ENCODE measurements at places on chromosomes 5 and 9.

DNA sequence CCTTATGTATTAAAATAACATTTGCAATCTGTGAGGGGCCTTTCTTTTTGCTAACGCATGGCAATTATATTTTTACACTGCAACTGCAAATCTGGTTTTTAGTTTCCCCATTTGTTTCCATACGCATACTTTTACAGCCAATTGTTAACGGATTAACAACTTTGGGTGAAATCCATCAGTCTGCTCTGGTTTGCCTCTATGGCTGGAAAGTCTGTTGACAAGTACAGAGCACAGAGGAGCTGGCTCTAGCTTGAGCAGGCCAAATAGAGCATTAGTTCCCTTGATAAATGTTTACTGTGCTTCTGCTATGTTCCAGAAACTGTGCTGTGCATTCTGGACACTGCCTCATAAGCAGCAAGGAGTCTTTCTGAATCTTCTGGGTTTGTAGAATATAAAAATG, 400.4 kb upstream of the KIF2A start:
- no peak for DNase-seq

DNA sequence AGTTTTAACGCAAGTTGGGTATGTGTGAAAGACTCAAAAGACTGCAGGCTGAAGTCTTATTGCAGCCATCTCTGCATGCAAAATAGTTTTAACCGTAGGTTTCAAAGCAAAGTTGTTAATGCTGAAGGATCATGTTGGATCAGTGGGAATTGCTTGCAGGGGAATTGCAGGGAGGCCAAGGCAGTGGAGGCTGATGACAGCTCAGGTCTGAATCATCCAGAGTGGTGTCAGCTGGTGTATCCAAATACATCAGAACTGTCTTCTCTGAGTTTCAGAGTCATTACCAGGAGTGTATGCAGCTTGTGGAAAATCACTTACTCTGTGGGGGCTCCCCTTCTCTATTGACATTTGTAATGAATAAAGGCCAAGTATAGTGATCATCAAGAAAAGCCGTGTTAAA, 435.7 kb downstream of the SH3GL2 start:
- DNase-seq, result no peak

GRCh38 chr5:116388564-116389258, 185.9 kb downstream of the SEMA6A start:
- no peak for DNase-seq

GRCh38 chr5:151141535-151141934, 16.0 kb downstream of the ANXA6 start:
- no peak for DNase-seq

DNA sequence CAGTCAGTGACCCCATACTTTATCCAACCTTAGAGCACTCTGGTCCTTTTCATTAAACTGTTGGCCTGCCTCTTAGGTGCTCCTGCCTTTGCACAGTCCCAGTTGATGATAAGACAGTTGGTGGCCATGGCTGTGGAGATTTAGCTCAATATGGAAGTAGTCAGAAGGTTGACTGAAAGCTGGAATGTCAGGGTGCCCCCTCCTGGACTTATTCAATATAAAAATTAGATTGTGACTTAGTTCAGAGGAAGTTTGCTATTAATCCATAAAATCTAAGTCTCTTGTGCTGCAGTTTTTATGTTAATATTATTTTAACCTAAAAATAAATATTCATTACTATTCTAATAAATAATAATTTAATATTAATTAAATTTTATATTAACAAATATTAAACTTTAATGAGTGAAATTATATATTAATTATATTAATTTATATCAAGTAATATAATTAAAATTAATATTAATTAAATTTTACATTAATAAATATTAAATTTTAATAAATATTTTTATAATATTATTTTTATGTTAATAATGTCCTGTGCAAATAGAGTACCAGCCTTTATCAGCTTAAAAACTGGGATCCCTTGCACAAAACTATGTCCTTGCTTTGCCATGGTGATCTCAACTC, 77.7 kb upstream of the ADAMTSL1 start:
- no peak for DNase-seq

DNA sequence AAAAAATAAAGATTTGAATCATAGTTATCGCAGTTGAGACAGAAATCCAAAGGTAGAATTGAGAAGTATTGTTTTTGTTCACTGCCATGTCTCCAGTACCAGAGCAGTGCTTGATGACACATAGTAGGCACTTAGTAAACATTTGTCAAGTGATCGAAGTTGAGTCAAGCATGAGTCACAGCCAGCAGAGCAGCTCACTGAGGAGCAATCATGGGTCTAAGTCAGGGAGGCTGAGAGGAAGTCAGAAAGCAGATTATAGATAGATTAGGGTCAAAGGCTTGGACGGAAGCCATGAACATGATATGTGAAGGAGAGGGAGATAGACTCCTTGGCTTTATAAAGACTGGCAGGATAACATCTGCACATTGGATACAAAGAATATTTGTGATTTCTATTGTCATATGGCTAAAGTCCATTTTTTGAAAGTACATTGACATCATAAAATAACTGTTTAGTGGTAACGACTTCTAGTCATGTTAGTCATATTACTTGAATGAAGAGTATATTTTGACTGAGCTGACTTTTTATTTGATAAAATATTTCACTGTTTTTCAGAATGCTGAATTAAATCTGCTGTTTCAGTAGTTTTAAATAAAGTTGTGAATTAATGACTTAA, 168.5 kb downstream of the RAB3C start:
- peak; percentile 15 for DNase-seq

- DNase-seq, result no peak
These were observed 86.1 kb downstream of the ARL15 start for GRCh38 chr5:54224103-54224826.

- DNase-seq, result no peak
These were observed 511.6 kb upstream of the FAM174A start for GRCh38 chr5:100023536-100023935.

GRCh38 chr5:151449297-151449696, 1.9 kb downstream of the SLC36A1 start:
- no peak for DNase-seq

DNA sequence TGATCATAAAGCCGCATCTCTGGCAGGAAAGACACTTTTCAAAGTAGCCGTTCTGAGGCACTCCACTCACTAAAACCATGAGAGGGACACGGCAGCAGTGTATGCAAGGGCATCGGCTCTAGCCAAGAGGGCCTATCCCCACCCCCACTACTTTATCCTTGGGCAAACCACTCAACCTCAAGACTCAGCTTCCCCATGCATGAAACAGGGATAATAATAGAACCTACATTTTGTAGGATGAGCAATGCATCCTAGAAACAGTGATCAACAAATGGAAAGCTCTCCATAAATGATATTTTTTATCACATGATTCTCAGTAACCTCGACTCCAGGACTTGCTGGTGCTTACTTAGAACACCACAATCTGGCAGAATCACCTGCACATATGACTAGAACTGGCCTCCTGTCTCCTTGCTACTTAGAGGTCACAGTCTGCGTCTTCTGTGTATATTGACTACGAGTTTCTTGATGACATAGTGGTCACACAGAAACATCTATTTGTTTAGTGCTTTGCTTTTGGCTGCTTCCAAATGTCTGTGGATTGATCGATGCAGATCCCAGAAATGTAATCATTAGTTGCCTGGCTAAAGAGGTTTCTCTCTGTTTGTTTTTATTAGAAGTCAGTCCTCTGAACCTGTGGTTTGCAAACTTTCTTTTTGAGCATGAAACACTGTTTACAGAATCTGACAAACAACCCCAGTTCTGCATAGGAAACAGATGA, 102.1 kb downstream of the LHFPL2 start:
- DNase-seq, result no peak

- DNase-seq, result no peak
These were observed 126.9 kb downstream of the PALM2AKAP2 start for GRCh38 chr9:109906766-109907382.

- DNase-seq, result no peak
These were observed 18.5 kb downstream of the COL15A1 start for GRCh38 chr9:98962181-98962560.

GRCh38 chr9:100011062-100011681, 87.6 kb downstream of the ERP44 start:
- DNase-seq, result peak; percentile 68

- DNase-seq, result peak; percentile 45
These were observed 184.6 kb upstream of the MAP1B start for GRCh38 chr5:71922584-71923106.

GRCh38 chr9:75891277-75891741, 836 bp downstream of the PCSK5 start:
- peak; percentile 23 for DNase-seq
